HCT116 (cell line): ENCODE measurements at places on chromosomes 12 and 14. TPM values are rescaled to one million over a fixed set of nuclear protein-coding genes. Genes with fewer than 3 reads are reported as not detected.
A peak's percentile ranks its signal among the peaks of the same experiment; 100 is the strongest.

Gene BICDL1
- 18.2 TPM for total RNA-seq

- H3K4me1 ChIP-seq: peaks cover 23% of the 10 kb centered on the region
- no peak for DNase-seq
- peak overlapping the region; percentile 14 for H3K27ac ChIP-seq
- H3K36me3 ChIP-seq: no peaks in the 10 kb centered on the region
Observed at GRCh38 chr14:50039734-50040400, 76.5 kb downstream of the VCPKMT start.

- no peaks in the 10 kb centered on the region for H3K36me3 ChIP-seq
- H3K27ac ChIP-seq: no peak overlapping the region
- H3K4me3 ChIP-seq: no peak overlapping the region
- no peak for DNase-seq
- H3K27me3 ChIP-seq: no peaks in the 10 kb centered on the region
Observed at GRCh38 chr14:50823762-50824636, 7.0 kb downstream of the NIN start.

Gene TM7SF3
- 46.5 TPM for total RNA-seq

DNA sequence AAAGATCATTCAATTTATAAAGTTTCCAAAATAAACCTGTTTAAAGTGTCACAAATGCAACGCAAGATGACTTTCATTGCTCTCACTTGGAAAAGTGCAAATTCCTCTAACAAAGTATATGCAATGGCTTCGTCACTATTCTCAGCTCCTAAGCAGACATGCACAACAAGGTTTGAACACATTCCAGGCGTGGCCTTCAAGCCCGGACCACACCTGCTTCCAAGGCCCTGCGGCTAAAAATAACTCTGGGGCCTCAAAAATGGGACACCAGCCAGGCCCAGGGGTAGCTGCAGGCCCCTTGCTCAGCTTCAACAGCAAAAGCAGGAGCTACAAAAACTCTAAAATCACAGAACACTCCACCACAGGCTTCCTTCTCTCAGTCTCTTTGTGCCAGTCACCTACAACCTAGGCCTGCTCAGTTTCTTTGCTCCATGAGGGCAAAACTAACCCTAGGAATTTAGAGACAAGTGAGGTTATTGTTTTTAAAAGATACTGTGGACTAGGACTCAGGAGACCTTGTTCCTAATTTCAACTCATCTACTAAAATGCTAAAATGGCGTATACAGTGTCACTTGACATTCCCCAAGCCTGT, 29.3 kb downstream of the DUSP16 start:
- no peak overlapping the region for H3K27ac ChIP-seq
- H3K36me3 ChIP-seq: no peaks in the 10 kb centered on the region
- peaks cover 13% of the 10 kb centered on the region for H3K4me1 ChIP-seq
- no peak for DNase-seq
- H3K4me3 ChIP-seq: no peak overlapping the region

Gene NOVA1
- total RNA-seq: not detected

DNA sequence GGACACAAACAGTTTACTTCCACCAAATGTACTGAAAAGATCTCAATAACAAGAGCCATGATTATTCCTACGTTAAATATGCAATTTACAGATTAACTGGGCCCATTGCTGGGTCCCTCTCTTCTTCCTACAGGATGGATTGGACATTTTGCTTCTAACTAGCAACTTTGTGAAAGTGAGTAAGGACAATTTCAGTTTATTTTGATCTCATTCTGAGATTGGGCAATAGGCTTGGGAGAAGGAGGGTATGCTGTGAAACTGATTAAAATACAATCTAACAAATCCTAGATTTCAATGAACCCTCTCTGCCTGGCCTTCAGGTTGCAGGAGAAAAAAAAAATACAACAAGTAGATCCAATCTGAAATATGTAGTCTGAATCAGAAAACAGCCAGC, 121.5 kb downstream of the PRKD1 start:
- H3K4me3 ChIP-seq: no peak overlapping the region
- H3K4me1 ChIP-seq: no peaks in the 10 kb centered on the region
- no peaks in the 10 kb centered on the region for H3K36me3 ChIP-seq
- no peak for DNase-seq
- H3K27ac ChIP-seq: no peak overlapping the region
- H3K27me3 ChIP-seq: no peaks in the 10 kb centered on the region

DNA sequence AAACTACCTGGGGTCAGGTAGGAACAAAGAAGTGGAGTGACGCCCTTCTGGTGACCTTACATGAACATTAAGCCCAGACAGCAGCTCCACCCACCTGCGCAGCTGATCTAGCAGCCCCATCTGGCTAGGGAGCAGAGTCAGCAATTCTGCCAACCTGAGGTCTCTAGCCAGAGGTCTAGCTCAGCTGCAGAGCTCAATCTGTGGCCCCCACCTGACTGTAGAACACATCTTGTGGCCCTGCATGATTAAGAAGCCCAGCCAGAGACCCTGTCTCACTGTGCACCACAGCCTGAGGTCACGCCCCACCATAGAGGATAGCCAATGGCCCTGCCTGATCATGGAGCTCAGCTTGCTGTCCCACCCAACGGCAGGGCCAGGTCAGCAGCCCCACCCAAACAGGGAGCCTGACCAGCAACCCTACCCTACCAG, 50.6 kb upstream of the HIGD1C start:
- no peak for DNase-seq
- H3K4me3 ChIP-seq: no peak overlapping the region
- H3K4me1 ChIP-seq: no peaks in the 10 kb centered on the region
- H3K27ac ChIP-seq: no peak overlapping the region
- no peaks in the 10 kb centered on the region for H3K36me3 ChIP-seq

GRCh38 chr12:67558775-67559174, 89.8 kb upstream of the DYRK2 start:
- H3K4me3 ChIP-seq: no peak overlapping the region
- H3K27ac ChIP-seq: no peak overlapping the region
- no peaks in the 10 kb centered on the region for H3K27me3 ChIP-seq
- H3K36me3 ChIP-seq: no peaks in the 10 kb centered on the region
- DNase-seq: no peak

Gene VASH1
- 13.3 TPM for total RNA-seq

DNA sequence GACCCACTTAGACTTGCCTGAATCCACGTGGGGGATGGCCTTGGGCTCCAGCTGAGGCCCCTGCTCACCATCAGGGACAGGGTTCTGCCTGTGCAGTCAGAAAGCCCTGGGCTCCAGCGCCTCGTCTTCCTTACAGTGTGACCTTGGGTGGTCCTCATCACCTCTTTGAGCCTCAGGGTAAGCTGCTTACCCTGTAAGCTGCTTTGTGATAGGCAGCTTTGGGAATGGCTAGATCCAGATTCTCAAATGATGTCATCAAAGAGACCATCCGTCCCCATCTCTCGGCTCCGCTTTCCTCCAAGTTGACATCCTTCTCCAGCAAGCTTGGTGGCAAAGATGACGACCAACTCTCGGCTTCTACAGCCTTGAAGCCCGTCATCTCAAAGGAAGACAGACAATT, 127.0 kb downstream of the ADCK1 start:
- no peak for DNase-seq
- H3K27me3 ChIP-seq: no peaks in the 10 kb centered on the region
- no peaks in the 10 kb centered on the region for H3K36me3 ChIP-seq
- H3K27ac ChIP-seq: no peak overlapping the region
- no peak overlapping the region for H3K4me3 ChIP-seq
- H3K4me1 ChIP-seq: no peaks in the 10 kb centered on the region

- no peaks in the 10 kb centered on the region for H3K36me3 ChIP-seq
- H3K27me3 ChIP-seq: no peaks in the 10 kb centered on the region
- H3K4me1 ChIP-seq: no peaks in the 10 kb centered on the region
- H3K4me3 ChIP-seq: no peak overlapping the region
Observed at GRCh38 chr12:11711651-11712327, 62.3 kb downstream of the ETV6 start.

Gene GLT1D1
- total RNA-seq: not detected

Gene SEC23A
- total RNA-seq: 81.7 TPM

GRCh38 chr12:111858778-111859177, 16.8 kb downstream of the MAPKAPK5 start:
- no peaks in the 10 kb centered on the region for H3K27me3 ChIP-seq
- no peaks in the 10 kb centered on the region for H3K4me1 ChIP-seq
- DNase-seq: no peak
- H3K4me3 ChIP-seq: no peak overlapping the region
- no peak overlapping the region for H3K27ac ChIP-seq
- H3K36me3 ChIP-seq: no peaks in the 10 kb centered on the region; the same call in 1 of the 2 replicates

Gene MYH6
- not detected for total RNA-seq

- peaks cover 3% of the 10 kb centered on the region; the same call in 1 of the 2 replicates for H3K4me1 ChIP-seq
- no peak overlapping the region for H3K27ac ChIP-seq
- 0 out of 2 replicates have a peak, but pooled peaks cover 1% of the 10 kb centered on the region for H3K36me3 ChIP-seq
- no peak overlapping the region for H3K4me3 ChIP-seq
Observed at GRCh38 chr14:102220031-102220430, 80.3 kb downstream of the WDR20 start.

Gene CLEC7A
- total RNA-seq: not detected

Gene GPHB5
- not detected for total RNA-seq
